ENCODE measurements at places on chromosomes 12 and 14.

- no peak for DNase-seq
Measured at GRCh38 chr12:32895688-32896431, 717 bp downstream of the PKP2 start.

DNA sequence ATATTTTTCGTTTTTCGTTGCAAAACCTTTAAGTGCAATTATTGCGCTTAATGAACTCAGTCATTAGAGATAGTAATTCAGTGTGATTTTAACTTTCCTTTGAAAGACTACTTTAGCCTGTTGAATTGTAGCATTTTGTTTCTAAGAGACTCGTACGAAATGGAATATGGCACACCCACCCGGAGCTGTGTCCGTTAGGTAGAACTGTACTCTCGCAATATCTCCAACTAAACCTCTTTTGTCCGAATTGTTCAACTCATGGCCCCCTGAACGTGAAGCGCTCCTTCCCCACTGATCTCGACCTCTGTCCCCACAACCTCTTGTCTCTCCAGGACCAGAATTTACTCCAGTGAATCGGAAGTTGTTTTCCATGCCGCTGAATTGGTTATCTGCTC is 800 bp downstream of the PCNX4 start:
- no peak for DNase-seq

DNA sequence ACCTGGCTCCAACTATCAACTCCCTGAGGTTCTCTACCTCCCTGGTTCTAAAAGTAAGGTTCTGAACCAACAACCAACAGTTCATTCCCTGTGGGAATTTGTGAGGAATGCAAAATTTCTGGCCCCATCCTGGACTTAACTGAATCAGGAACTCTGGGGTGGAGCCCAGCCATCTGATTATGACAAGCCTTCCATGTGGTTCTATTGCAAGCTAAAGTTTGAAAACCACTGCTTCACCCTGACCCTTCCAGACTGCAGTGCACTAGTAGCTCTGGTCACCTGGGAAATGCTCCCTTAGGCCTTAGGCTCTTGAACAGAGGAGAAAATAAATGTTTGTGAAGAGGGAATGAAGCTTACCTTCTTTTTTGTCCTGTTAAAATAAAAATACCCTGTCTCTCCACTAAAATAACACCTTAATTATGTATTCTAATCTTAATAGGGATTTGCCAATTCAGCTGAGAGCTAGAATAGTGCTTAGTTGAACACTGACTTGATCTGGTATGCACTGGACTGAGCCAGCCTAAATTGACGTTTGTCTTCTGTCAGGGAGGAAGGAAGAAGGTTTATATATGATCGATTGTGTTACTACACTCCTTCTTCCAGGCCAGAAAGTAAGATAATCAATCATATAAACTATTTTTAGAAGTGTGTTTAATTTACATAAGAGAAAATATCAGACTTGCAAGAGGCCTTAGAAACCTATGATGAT is 39.1 kb upstream of the DDHD1 start:
- DNase-seq = no peak

DNA sequence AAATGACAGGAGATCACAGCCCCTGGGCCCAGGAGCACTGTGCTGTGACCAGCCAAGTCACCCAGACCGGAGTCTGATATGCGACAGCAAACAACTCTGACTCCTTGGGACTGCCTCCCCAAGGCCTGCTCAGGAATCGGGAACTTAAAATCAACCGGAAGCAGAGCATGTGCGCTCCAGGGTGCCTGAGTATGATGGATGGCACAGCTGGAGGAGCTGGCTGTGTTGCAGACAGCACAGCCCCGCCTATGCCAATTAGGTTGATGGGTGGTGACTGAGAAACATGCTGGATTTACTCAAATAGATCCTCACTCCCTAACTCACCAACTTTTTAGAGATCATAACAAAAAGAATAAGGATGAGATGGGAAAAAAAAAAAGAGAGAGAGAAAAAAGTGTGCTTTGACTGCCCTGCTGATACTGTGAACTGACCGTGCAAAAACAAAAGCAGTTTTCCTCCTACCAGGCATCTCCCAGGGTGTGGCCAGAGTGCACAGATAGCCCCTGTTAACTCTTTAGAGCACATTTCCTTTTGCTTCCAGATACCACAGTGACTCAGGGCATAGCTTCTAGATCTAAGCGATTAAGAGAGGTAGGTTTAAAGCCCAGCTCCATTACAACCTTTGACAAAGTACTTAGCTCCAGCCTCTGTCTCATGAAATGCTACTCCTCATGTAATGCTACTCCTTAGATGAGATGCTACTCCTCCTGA is 27.4 kb upstream of the STON2 start:
- no peak for DNase-seq

DNA sequence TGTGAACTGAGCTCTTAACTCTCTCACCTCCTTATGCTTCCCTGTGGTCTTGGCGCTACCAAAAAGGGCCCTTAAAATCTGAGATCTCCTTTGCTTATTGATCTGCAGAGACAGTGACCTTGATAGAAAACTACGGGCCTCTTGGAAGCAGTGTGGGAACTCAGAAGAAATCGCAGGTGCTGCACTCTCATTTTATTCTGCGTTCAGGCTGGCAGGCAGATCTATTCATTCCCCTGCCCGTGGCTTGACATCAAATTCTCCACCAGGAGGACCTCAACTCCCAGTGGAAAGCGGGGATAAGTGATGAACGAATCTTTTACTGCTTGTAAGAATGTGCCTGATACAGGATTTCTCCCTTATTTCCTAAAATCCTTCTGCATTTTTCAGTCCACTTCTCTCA is 143.2 kb upstream of the SEL1L start:
- no peak for DNase-seq

GRCh38 chr12:51242120-51242519 is 3.5 kb downstream of the DAZAP2 start:
- DNase-seq = no peak

DNA sequence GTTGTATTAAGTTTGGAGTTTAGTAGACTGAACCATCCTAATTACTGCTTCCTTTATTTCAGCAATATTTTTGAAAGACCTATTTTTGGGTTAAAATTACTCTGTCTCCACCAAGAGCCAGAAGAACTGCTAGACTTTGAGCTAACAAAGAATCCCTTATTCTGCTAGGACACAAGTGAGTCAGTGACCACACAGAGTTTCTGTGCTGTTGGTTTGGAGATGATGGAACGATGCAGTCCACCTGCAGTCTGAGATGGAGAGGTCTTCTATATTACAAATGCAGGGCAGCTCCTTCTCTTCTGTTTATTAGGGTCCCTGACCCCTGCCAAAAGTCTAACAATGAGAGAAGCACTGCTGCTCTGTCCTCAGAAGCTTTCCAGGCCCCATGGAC is 6.7 kb upstream of the STXBP6 start:
- DNase-seq = no peak

- peak; percentile 31 for DNase-seq
Measured at GRCh38 chr14:90235179-90235976, 21.0 kb upstream of the PSMC1 start.

DNA sequence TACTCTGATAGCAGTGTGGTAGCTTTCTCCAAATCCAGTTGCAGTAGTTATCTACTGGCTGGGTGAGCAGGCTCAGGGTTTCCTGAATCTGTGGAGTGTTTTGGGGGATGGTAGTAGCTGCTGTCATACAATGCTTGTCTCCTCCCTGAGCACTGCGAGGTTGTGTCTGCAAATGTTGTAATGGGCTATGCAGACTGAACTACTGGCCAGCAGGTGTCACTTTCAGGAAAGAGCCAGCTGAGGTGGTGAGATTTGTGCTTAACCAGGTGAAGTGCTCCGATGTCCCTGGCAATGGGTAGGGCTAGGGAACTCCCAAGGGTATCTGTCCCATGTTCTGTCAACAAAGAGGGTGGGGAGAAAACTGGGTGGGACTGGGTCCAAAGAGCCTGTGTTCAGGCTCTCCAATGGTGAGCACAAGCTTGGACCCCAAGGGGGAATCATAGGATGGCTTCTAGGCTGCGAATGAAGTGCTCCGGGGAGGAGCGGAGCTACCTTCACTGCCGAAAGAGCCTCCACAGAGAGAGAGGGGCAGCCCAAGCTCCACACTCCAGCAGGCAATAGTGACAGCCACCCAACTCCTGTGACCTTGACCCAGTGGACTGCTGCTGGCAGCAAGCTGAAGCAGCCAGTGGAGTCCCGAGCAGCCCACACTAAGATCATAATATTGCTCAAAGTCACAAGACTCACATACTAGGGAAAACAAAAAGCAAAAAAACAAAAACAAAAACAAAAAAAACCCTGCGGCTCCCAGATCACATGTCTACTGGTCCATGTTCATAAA is 1324.0 kb upstream of the USP15 start:
- DNase-seq = no peak

DNA sequence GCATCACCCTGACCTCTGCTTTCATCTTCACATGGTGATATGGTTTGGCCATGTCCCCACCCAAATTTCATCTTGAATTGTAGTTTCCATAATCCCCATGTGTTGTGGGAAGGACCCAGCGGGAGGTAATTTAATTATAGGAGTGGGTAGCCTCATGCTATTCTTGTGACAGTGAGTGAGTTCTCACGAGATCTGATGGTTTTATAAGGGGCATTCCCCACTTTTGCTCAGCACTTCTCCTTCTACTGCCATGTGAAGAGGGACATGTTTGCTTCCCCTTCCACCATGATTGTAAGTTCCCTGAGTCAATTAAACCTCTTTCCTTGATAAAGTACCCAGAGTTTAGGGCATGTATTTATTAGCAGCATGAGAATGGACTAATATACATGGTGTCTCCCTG is 38.2 kb downstream of the TMBIM6 start:
- DNase-seq = no peak

Data from stimulated activated CD8-positive, alpha-beta memory T cell treated with anti-CD3 and anti-CD28 coated beads, Interleukin-4, amount 100 ng/mL, for 1 hour (primary cell).